ENCODE measurements at places on chromosomes 2 and 18.
A peak's percentile ranks its signal among the peaks of the same experiment; 100 is the strongest.

- no peak for DNase-seq
Observed at GRCh38 chr2:53429901-53430300, 337.7 kb upstream of the CHAC2 start.

DNA sequence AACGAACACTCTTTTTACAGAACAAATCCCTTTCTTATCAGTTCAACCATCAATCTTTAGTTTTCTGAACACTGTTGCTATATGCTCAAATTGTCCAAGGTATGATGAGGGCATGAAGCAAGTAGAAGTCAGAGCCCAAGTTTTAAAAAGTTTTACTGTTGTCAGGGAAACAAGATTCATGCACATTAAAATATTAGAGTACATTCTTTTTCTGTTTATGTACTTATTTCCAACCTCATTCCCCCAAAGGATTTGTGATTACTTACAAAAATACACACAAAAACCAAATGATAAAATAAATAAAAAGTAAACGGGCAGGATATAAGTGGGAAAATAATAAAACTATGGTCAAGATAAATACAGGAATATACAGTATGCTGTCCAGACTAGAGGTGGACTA, 15.4 kb downstream of the NCKAP5 start:
- no peak for DNase-seq

DNA sequence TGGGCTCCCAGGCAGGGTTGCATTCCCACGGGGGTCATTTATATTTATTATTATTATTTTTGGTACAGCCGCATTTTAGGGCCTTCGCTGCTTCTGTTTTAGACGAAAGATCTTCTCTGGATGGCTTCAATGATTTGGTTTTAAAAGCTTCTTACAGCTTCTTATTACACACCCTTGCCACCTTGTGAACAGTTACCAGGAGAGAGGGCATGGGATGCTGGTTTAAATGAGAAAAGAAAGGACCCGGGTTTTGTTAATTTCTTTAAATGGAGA, 1.7 kb downstream of the SH3RF3 start:
- no peak for DNase-seq

DNA sequence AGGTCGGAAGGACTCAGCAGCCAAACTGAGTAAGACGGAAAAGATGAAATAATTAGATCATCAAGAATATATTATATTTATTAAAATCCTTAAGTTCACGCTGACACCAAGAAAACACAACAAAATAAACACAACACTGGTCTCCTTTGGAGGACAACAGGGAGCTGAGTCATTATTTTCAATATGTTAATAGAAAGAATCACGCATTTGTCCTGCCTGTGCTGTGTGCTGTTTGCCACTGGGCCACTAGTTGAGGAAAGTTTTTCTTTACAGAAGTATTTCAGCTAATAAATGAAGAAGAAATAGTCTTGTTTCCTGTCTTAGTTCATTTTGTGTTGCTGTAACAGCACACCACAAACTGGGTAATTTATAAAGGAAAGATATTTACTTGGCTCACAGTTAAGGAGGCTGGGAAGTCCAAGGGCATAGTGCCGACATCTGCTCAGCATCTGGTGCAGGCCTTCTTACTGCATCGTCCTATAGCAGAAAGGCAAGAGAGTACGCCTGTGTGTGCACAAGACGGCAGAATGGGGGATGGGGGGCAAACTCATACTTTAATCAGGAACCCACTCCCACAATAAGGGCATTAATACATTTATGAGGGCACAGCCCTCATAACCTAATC, 88.0 kb downstream of the TCF7L1 start:
- no peak for DNase-seq

DNA sequence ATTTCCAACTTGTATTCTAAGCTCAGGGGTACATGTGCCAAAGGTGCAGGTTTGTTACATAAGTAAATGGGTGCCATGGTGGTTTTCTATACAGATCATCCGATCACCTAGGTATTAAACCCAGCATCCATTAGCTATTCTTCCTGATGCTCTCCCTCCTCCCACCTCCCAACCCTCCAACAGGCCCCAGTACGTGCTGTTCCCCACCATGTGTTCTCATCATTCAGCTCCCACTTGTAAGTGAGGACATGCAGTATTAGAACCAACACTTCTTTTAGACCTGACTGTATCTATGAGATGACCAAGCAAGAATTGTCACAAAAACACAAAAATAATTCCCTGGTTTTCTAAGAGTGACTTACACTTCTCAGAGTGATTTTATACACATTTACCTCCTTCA, 83.0 kb downstream of the VIT start:
- no peak for DNase-seq

DNA sequence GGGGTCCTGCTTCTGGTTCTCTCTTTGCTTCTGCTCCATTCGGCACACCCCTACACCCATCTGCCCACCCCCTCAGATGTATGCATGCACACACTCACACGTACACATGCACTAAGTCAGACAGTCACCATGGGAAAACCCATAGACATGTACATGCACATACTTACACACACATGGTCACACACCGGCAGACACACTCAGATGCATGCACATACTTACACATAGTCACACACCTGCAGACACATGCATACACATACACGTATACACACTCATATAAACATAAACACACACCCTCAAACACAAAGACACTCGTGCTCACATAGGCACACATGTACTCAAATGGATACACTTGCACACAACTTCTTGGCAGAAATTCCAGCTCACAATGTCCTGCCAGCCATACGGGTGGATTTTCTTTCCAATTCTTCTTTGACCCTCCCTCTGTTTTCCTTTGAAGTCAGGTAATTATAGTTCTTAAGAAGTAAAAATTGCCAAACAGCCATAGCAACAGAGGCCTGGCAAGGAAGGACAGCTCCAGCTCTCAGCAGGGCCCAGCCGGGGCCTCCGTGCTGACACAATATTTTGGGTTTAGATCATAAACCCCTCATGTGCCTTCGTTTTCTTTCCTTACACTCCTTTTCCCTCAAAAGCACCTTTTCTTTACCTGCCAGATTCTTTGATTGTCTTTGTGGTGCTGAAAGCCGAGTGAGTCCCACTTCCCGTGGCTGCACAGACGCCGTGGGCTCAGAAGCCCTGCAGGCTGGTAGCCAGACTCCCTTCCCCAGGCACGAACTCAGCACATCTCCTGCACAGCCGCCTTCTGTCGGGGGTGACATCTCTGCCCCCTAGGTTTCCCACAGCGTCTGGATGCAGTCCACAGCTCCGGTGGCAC, 195.7 kb downstream of the ARL4C start:
- DNase-seq = no peak

DNA sequence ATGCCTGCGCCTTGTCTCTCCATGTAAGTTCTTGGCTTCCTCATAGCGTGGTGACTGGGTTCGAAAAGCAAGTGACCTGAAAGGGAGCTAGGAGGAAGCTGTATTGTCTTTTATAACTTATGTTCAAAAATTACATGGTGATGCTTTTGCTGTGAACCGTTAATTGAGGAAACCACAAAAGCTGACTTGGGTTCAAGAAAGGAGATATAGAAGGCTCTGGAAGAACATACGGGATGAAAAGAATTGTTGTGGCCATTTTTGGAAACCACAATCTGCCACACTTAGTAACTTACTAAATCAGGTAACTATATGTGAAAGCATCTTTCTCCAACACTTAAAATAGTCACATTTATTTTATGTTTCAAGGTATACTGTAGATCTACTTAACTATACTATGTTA, 177.0 kb upstream of the RBMS1 start:
- DNase-seq = no peak

DNA sequence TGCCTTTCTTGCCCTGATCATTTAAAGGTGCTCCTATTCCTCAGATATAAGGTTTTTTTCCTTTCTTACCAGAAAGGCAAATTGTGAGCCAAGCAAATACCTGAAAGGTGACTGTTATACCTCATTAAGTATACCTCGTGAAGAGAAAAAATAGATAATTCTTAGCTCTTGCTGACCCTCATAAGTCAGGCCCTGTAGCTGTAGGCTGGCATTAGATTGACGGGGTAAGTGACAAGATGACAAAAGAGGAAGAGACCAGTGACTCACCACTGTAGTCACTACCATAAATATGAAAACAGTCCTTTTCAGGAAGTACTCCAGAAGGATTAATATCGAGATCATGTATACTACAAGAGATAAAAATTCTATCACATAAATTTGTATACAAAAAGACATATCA, 104.6 kb downstream of the PTPN4 start:
- no peak for DNase-seq

- no peak for DNase-seq
Observed at GRCh38 chr2:239779584-239779983, 245.6 kb downstream of the NDUFA10 start.

DNA sequence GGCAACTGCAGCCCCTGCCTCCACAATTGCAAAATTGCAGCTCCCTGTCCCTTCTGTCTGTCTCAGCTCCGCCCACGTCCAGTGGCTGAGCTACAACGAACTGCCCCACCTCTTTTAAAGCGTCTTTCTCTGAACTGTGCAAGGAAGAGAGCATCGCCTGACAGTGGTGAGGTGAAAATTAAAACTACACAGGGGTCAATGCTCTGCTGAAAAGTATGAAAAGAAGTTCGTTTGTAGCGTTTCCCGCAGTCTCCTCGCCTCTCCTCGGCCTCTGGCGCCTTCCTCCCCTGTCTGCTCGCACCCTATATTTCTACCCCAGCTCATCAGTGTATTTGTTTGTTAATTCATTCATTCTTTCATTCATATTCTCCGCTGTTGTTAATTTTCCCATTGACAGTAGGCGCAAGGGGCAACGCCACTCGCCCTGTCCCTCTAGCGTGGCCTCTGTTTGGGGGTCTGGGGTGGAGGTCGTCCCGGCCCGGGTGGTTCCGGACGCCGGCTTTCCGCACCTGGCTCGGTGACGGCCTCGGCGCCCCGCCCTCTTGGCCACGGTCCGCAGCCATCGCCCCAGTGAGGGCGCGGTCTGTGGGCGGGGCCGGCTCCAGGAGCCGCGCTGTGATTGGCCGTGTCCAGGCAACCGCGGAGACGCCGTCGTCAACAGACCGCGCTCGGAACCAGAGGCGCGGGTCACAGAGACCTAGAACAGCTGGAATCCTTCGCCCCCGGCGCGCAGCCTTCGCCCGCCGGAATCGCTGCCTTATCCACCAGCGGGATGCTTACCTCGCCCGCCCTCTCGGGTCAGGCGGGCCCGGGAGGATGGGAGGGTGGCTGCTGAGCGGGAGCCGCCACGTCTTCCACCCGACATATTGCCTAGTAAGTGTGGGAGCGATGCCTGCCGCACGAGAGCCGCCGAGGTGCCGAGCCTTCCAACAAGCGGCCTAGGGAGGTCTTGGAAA, at the start of gene VWA3B:
VWA3B (plus strand) TSS at position 677 of the 956 bp plus-strand sequence. CDS start 5,926 bp downstream, outside the sequence.
- no peak for DNase-seq

DNA sequence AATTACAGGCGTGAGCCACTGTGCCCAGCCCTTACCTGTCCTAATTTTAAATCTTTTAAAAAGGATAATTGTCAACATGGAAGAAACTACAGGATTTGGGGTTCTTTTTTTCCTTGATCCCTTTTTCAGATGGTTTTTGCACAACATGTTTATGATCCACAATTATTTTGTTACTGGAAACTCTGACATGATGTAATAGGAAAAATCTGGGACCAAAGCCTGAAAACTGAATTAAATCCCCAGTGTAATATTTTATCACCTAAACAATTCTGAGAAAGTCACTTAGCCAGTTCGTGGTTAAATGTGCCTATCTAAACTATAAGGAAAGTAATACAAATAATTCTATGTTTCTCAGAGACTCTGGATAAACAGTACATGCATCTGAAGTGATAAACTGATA, 1649.7 kb downstream of the LRP1B start:
- DNase-seq = no peak

GRCh38 chr2:227696990-227697679, 20.7 kb downstream of the SLC19A3 start:
- no peak for DNase-seq

DNA sequence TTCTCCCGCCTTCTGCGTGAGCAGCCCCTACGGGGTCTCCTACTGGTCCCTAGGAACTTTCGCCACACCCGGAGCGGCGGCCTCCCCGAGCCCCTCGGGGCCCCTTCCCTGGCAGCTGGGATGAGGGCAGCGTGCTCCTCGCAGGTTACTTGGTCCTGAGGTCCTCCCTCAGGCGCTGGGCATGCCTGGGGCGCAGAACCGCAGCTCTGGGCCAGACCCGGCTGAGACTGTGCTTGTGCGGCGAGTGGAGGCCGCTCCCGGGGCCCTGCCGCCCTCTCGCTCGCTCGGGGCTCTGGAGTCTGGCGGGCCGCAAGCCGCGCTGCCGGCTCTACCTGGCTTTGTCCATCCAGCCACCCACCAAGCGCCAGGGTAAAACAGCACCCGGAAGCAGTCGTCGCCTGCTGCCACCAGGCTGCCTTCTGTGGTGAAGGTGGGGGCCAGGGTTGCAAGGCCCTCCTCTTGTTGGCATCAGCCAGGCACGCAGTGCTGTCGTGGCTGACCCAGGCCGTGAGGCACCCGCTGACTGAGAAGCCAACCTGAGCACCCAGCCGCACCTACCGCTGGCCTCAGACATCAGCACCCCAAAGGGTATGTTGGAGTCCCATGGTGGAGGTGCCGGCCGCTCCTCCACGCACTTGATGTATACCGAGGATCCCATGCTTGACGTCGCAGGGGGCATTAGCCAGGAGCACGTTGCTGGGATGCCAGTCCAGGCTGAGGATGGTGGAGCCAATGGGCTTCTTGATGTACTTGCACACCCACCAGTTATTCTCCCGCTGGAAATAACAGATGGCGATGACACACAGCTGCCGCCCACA, 46.1 kb upstream of the PTH2R start:
- DNase-seq = no peak

DNA sequence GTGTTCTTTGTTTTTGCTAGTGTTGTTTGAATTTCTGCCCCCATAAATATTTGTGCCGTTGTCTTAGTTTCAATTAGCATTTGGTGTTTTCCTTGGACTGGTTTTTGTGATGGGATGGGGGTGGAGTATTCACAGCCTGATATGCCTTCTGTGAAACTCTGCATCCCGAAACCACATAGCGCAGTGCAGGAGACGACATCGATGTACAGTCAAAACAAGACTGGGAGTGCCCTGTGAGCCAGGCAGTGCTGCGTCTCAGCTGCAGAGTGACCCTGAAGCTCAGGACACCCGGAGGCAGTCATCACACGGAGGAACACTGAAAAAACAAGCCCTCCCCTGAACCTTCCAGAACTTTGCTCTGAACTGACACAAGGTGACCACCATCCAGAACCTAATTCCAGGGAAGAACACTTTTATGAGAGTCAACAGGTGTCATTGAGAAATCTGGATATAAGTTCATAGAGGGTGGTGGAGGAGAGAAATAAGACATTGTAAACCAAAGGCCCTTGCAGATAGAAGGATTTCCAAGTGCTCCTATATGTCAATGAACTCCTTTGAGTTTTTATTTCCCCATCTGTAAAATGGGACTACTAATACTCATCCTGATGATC, 61.2 kb upstream of the CABLES1 start:
- no peak for DNase-seq

- peak; percentile 38 for DNase-seq
Observed at GRCh38 chr2:86623043-86623493, 597 bp downstream of the RNF103 start.

Data from activated naive CD4-positive, alpha-beta T cell (primary cell).